ENCODE measurements at places on chromosomes 2 and 18.
A peak's percentile ranks its signal among the peaks of the same experiment; 100 is the strongest.

GRCh38 chr18:62386601-62387000 lies 61.5 kb downstream of the TNFRSF11A start:
- DNase-seq, result no peak

DNA sequence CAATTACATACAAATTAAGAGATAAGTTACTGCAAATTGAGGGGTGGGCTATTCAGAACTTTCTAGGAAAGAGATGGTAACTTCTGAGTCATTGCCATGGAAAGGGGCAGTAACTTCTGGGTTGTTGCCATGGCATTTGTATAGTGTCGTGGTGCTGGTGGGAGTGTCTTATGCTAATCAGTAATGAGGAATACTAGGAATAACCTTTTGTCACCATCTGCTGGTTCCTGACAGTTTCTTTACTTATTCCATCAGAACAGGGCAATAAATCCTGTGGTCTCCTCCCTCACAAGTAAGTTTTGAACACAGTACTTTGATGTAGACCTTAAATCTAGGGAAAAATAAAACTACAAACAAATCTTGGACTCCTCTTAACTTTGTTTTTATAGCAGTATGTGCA lies 435.4 kb downstream of the BCL11A start:
- no peak for DNase-seq

GRCh38 chr2:164756773-164757172 lies 84.8 kb downstream of the COBLL1 start:
- no peak for DNase-seq

DNA sequence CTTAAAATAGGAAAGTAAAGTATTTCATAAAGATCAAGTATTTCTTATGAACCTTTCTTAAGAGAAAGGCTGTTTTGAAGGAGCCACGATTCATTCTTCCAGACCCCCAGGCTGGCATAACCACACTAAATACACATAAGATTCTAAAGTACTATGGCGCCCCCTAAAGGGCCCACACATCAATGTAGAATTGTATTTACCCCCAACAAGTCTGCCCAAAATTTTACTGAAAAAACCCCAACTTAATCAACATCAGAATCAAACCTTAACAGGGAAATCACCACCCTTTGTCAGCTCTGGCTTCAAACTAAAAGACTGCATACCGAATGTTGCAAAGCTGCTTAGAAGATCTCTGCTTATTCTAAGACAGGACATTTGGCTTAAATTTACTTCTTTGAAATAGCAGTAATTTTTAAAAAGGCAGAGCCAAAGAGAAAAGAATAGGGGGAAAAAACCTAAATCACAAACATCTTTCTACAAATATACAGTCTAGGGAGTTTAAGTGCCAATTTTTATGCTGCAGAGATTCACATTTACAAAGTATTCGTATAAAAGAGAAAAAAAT lies 20.4 kb upstream of the BCL2 start:
- DNase-seq, result peak; percentile 59

DNA sequence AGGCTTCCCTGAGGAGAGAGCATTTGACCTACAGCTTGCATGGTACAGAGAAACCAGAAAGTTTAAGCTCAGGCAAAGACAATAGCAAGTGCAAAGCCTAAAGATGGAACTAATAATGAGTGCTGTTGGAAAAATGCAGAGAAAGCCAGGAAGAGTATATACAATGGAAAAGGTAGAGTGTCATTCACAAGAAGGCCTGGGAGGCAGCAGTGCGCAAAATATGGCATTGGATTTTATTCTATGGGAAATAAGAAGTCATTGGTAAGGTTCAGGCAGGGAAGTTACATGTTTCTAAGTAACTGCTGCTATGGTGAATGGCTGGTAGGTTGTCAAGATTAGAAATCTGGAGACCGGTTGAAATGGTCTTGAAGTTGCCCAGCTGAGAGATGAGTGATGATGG lies 2167.3 kb upstream of the CELF4 start:
- no peak for DNase-seq

DNA sequence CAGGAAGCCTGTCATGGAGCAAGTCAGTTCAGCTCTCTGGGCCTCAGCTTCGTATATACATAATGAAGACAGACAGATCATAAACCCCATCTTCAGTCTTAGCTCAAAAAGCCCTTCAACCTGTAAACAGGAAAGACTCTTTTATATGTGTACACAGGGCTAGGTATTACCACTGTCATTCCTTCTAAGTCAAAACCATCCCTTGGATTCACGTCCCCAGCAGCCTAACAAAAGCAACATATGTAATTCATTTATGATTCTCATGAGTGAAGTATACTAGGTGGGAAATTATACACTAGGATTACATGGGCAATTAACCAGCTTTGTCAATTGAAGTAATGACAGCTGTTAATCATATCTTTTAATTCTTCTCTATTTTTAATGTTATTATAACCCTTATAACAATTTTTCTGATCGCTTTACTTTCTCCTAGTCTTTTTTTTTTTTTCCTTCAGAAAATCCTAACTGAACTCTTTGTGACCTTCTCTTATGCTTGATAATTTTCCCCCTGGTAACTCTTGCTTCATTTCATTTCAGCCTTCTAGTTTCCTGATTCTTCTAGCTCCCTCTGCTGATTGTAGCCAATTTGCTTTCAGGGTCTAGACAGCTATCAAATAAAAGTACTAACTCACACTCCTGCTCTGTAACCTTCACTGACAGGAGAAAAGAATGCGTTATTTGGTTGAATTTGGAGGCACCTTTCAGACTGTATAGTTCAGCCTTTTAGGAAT lies 99.7 kb downstream of the RBM43 start:
- no peak for DNase-seq

DNA sequence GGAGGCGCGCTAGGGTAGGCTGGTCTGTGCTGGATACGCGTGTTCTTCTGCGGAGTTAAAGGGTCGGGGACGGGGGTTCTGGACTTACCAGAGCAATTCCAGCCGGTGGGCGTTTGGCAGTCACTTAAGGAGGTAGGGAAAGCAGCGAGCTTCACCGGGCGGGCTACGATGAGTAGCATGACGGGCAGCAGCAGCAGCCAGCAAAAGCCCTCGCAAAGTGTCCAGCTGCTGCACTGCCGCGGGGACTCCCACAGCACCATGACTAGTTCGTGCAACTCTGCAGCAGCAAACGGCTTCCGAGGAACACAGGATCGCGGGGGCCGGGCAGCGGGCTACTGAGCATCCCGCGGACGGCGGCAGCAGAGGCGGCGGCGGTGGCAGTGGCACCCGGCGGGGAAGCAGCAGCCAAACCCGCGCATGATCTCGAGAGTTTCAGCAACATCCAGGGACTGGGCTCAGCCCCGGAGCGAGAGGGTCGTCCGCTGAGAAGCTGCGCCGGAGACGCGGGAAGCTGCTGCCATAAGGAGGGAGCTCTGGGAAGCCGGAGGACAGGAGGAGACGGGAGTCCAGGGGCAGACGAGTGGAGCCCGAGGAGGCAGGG lies 368 bp downstream of the TMEFF2 start:
- DNase-seq, result peak; percentile 14

DNA sequence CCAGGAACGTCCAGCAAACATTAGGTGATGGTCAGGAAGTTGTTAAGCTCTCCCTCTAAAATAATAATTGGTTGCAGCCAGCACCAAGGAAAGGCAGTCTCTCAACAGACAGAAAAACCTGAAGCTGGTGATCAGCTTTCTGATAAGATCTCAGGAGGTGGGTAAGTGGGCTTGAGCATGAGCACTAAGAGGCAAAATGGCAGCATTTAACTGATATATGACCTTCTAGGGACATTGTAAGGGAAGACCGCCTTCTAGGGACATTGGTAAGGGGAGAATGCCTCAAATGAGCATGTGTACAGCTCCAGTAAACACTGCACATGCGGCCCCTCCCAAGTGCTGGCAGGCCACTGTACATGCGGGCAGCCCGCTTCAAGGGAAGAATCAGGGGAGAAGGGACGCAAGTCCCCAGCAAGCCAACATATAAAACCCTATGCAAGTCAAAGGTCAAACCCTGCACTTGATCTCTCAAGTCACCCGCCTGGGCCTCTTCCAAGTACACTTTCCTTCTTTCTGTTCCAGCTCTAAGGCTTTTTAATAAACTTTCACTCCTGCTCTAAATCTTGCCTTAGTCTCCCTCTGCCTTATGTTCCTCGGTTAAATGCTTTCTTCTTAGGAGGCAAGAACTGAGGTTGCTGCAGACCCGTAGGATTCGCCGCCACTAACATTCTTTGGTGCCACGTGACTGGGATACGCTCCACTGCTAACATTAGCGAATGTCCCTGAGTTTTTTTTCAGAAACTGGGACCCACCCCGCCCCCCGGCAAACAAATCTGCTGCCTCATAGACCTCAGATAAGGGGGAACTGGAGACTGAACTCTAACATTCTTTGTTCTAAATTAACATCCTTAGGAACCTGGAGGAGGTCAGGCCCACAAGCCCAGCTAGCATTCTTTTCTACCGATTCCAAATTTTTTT lies 463.8 kb downstream of the LPIN1 start:
- DNase-seq, result no peak

- DNase-seq, result no peak
These were observed 30.0 kb upstream of the KLHL29 start for GRCh38 chr2:23355001-23355400.

GRCh38 chr2:142914507-142915313 lies 37.2 kb downstream of the KYNU start:
- no peak for DNase-seq

DNA sequence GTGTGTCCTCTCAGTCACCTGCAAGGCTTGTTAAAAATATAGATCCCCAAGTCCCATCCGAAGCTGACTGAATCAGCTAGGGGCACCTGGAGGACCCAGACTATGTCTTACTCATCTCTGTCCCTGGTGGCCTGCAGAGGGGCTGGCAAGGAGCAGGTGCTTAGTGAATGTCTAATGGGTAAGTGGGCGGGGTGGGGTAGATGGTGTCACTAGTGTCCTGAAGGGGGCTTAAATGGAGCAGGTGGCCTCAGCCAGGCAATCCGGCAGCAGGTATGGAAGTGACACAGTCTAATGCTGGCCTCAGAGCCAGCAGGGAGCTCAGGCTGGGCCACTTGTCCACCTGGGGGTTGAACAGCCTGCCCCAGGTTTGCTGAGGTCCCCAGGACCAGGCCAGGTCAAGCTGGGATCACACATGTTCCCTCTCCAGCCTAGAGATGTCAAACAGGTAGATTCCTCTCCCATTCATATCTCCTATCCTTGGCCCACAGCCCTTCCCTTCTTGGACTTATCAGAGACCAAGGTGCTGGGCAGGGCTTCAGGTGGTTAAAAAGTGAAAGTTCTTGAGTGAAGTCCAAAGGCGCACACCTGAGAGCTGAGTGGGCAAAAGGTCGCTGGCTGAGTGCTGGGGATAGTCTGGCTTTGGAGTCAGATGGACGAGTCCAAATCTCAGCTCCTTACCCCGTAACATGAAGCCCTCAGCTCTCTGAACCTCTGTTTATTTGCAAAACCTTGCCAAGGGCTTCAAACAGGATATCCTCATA lies 1.7 kb downstream of the STEAP3 start:
- DNase-seq, result no peak

DNA sequence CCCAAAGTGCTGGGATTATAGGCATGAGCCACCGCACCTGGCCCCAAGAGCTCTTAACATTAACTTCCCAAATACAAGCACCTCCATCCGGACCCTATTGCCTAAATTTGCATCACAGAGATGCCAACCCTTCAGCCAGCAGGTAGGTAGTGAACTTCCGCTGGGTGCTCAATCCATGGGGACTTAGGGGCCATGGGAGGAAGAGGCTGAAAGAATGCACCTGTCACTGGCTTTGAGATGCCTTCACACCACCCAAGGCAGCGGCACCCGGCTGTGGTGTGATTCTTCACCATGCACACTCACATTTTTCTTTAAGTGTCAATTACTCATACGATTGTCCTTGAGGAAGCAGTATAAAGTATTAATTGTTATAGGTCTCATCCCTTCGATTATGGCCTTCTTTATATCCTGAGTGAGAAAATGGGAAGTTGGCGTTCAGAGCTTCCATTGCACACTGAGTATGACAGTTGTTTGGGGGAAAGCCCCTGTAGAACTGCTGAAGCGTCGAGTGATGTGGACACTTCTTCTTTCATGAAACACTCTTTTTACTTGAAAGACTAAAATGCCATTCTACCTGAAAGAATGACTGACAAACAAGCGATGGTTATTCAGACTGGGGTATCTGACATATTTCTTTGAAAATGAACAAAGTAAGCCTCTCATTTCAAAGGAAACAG lies 51.8 kb upstream of the BIN1 start:
- no peak for DNase-seq

- no peak for DNase-seq
These were observed 28.3 kb downstream of the KIF5C start for GRCh38 chr2:148903294-148903693.

- DNase-seq, result no peak
These were observed 64.7 kb upstream of the RASGRP3 start for GRCh38 chr2:33411765-33412164.

- no peak for DNase-seq
These were observed 4.5 kb upstream of the MYO5B start for GRCh38 chr18:50199346-50199855.

GRCh38 chr2:48265169-48266030 lies 264.6 kb upstream of the STON1 start:
- no peak for DNase-seq

GRCh38 chr2:197324801-197325200 lies 14.2 kb upstream of the ANKRD44 start:
- no peak for DNase-seq

DNA sequence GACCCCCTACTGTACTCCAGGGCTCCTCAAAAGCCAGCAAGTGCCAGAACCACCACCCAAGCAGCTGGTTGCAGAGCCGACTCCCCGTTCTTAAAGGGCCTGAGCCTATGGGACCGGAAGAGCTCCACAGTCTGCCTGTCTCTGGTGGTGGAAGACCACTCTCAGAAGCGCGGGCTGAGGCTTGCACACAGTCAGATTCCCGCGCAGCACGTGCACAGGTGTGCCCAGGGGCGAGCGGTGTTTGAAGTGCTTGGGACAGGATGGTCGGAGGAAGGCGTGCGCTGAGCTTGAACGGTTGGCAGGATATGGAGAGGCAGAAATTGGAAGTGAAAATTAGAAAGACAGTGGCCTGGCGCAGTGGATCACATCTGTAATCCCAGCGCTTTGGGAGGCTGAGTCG lies 64.8 kb downstream of the CYP26B1 start:
- DNase-seq, result no peak

DNA sequence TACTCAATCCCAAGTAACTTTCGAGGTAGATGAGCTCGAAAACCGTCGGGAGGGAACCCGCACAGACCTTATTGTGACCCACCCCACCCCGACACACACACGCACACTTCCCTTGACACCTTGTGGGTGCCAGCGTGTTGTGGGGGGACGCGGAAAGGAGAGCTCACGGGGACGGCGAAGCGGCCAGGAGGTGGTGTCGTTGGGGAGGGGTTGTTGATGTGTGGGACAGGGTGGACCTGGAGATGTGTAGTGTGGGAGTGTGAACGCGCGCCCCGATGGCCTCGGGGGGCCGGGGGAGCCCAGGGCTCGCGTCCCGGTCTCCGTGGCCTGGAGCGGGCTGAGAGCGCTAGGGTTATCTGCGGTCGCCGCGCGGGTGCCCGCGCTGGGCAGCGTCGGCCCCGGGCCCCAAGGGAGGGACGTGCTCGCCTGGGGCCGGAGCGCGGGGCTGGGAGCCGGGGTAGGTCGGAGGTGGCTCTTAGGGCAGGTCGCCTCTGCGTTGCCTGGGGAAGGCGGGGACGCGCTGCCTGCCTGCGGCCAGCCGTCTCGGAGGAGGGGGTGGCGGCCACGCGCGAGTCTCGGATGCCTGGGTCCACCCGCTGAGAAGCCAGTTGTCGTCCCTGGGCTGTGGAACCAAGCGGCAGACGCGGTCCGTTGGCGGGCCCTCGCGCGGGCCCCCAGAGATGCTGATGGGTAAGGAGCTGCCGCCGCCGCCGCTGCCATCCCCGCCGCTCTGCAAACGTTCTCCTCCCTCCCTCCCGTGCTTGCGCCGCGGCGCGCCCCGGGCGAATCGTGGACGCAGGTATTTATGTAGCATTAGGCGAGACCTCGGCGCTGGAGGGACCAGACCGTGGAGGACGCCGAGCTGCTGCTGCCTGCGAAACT lies 1.6 kb downstream of the KLHL29 start:
- DNase-seq, result no peak

- DNase-seq, result no peak
These were observed 91.6 kb downstream of the ITGB1BP1 start for GRCh38 chr2:9331704-9332103.
